ENCODE measurements at places on chromosomes 16 and 17.

- DNase-seq = peak; percentile 70
Observed at GRCh38 chr16:66899945-66900710, 18.6 kb downstream of the CDH16 start.

GRCh38 chr17:51651513-51652298, 391.4 kb downstream of the UTP18 start:
- DNase-seq = no peak

DNA sequence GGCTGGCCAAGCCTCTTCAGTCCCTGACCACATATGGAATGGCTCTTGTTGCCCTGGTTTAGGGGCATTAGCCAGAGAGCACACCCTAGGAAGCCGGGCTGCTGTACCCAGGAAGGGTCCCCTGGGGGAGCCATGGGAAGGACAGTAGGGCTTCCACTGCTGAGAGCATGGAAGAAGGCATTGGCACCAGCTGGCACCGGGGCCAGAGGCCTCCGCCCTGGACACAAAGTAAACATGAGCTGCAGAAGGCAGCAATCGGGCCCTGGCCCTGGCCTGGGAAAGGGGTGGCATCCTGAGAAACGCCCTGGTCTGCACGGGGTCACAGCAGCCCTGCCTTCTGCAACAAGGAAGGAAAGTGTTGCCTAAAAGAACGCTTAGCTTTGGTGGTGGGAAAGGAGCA, 49.4 kb downstream of the VAC14 start:
- DNase-seq = no peak

DNA sequence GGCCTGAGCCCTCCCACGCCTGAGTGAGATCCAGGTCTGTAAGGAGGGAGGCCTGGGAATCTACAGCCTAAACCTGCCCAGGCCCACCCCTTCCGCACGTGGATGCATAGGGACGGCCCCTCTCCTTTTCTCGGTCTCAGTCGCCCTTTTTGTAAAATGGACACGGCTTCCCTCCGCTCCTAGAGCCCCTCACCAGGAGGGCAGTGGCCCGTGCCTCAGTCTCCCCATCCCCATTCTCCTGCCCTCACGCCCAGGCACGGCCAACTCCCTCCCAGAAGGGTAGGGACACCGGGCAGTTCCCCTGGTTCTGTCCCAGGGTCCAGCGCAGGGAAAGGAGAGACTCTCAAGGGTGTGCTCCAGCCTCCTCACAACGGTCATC, 48.1 kb downstream of the WNT3 start:
- DNase-seq = no peak

- no peak for DNase-seq
Observed at GRCh38 chr17:69348429-69348828, 21.5 kb upstream of the ABCA5 start.

DNA sequence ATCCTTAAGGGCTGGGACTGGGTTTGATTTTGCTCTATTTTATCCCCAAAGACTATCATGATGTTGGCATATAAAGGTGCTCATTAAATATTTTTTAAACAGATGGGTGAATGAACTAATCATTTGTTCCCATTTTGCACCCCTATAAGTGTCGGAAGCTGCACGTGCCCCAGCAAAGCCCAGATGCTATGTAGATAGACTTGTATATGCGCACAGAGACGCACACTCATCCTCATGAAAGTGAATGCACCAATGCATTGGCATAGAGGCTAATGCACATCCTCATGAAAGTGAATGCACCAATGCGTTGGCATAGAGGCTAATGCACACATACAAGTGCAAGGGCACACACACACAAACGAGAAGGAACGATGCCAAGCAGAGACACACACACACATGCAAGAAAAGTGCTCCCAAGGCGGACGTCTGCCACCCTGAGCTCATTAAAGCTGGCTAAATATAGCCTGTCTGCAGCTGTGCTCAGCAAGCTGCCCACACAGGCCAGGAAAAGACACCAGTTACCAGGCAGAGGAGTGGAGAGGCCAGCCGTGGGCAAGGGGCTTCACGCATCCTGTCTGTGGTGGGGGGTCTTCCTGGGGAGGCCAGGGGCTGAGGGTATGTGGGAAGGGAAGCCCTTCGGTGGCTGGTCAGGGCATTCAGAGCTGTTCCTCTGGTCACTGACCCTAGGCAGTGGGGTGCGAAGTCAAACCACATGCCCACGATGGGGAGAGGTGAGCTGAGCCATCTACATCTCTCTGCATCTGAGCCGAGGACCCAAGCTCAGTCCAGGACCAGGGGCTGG, 52.6 kb downstream of the PIMREG start:
- DNase-seq = no peak

DNA sequence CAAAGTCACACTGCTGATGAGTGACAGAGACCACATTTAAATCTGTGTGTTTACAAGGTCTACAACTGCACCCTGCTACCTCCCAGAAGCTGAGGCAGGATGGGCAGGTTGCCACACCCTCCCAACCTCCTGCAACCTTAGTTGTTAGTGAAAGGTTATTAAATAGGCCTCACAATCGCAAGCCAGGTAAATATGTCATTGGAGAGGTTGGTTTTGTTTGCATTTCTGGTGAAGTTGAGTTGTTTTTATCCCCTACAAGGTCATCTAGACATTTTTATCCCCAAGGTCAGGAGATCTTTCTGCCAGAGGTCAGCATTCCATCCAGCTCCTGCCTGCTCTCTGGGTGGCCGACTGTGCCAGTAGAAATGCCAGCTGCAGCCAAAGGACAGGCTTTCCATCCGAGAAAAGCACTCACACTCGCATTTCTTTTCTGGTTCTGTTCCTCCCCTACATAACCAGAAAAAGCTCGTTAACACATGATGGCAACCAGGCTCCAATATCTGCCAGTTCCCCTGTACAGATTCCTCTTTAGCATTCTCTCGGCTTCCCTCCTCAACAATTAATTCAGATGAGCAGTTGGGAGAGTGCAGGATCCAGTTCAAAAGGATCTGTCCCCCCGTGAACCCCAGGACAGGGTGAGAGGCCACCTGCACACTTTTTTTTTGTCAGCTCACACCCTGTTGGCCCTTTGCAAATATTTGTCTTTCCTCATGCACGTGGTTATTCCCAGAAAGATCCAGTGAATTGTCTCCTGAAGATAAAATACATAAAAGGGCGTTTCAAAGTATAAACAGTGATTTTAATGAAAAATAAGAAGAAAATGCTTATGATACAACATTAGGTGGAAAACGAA, 562.8 kb downstream of the MAF start:
- DNase-seq = no peak

GRCh38 chr16:89261691-89262563, 44.4 kb downstream of the ZNF778 start:
- DNase-seq = no peak

DNA sequence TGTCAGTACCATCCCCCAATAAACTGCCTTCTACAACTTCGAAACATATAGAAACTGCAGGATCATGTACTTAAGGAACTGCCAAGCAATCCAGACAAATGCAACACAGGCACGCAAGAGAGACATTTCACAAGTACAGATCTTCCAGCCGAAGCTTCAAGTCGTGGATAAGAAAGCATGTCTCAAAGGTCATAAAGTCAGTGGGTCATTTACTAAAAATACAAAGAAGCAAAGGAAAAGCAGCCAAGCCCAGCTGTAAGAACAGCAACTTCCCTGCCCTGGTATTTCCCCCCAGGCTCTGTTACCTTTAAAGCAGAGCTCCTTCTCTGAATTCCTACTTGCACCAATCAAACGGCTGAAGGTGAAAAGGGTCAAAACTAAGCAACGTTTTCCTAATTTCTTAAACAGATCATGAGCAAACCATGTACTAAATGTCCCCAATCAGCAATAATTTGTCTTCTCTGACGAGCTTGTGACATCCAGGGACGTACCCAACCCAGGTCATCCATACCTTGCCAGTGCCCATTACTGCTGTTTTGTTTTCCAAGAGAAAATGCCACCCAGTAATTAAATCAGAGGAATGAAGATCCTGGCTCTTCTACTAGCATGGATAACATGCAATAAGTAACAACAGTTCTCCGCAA, 1.7 kb downstream of the AKTIP start:
- DNase-seq = peak; percentile 14

DNA sequence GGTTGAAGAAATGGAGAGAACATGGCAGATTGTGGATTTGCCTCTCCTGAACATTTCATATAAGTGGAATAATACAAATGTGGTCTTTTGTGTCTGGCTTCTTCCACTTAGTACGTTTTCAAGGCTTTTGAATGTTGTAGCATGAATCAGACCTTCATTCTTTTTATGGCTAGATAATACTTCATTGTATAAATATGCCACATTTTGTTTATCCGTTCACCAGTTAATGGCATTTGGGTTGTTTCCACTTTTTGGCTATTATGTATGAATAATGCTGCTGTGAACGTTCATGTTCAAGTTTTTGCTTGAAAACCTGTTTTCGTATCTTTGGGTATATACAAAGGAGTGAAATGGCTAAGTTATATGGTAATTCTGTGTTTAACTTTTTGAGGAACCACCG, 130.4 kb downstream of the TANC2 start:
- DNase-seq = no peak

- no peak for DNase-seq
Observed at GRCh38 chr16:12160249-12160648, 183.7 kb downstream of the SNX29 start.

DNA sequence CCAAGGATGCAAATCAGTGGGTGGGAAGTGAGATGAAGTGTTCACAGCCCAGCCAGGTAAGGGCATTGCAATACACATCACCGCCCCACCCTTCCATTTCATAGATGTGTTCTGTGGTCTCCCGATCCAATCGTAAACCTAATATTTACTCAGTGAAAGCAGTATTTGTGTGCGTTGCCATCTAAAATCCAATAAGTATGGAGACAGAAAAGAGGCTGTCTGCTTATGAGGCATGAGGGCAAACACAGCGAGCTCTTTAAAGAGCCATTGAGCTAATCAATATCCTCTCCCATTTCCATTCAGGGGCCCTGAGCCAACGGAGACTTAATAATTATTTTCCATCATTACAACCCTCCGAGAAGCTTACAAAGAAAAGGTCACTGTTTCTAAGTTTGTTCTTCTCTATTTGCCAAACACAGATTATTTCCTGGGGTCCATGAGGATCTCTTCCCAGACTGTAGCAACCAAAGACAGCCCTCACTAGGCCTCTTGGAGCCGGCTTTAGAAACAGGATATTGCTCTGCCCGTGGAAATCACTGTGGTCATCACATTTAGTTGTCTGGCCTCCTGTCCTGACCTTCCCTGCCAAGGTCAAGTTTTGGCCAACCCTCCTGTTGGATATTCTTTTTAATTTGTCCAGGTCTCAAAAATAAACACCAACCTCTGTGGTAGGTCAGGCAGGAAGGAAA, 120.1 kb downstream of the SLC39A11 start:
- no peak for DNase-seq

DNA sequence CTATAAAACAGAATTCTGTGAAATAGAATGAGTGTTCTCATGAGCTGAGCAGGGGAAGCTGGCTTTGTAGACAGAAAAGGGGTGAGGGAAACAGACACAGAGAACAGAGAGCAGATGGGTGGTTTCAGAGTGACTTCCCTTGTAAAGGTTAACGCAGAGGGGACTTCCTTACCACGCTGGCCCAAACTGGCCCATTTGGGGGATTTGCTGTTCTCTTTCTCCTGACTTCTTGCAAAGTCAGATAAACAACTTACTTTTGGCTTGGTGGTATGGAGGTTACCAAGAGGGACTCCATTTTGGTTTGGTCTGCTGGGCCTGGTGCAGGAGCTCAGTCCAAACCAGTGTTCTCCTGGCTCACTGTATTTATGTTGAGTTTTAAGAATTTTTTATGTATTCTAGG, 48.4 kb downstream of the SEC14L1 start:
- DNase-seq = no peak

DNA sequence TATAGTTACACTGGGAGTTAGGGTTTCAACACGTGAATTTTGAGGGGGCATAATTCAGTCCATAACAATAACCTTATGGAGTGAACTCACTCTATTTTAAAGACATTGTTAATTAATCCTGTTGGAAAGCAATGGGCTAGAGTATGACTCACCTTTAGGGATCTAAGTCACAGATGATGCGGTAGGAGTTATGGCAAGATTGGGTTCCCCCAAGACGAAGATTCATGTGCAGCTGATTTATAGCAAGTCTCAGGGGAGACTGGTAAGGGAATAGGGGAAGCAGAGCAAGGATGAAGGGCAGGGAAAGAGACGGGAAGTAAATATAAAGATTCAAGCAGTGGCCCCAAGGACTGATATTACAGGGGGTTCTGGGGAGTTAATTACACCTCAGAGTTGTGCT, 159.6 kb upstream of the DNAH9 start:
- no peak for DNase-seq

GRCh38 chr17:35865412-35866340, 3.0 kb downstream of the HEATR9 start:
- no peak for DNase-seq

- DNase-seq = no peak
Observed at GRCh38 chr16:22648141-22648540, 137.4 kb downstream of the NPIPB5 start.

GRCh38 chr17:49076573-49077384, 55.8 kb upstream of the B4GALNT2 start:
- no peak for DNase-seq

GRCh38 chr16:56226187-56226586, 34.9 kb downstream of the GNAO1 start:
- DNase-seq = no peak

DNA sequence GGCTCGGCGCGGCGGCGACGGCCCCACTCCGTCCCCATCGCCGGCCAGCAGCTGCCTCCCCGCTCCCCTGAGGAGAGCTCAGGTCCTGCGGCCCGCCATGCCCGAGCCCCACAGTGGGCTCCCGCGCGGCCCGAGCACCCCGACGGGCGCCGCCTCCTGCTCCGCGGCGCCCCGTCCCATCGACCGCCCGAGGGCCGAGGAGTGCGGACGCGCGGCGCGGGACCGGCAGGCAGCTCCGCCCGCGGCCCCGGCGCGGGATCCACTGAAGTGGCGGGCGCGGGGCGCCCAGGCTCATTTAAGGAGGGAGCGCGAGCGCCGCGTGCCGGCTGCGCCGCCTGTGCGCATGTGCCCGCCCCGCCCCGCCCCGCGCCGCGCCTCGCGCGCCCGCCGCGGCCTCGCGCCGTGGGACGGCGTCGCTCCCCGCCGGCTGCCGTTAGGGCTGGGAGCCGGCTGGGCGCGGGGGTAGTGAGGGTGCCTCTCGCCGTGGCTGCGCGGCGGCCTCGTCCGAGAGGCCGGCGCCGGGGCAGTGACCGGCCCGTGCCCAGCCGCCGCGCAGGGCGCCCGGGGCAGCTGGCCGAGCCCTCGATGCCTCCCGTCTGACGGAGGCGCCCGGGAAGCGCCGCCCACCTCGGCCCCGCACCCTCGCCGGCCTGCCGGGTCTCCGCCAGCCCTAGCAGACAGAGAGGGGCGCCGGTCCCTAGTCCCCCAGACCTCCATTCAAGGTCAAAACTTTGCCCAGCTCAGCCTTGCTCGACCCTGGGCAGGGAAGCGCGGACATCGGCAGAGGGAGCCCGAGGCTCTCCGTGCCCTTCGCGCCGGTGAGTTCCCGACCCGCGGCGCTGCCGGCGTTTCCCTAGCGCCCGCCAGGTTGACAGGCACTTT, at the start of gene NETO2:
TSS of gene NETO2 (minus strand) at position 269 of the 882 bp plus-strand sequence. CDS start 333 bp downstream, outside the sequence.
- peak; percentile 41 for DNase-seq

DNA sequence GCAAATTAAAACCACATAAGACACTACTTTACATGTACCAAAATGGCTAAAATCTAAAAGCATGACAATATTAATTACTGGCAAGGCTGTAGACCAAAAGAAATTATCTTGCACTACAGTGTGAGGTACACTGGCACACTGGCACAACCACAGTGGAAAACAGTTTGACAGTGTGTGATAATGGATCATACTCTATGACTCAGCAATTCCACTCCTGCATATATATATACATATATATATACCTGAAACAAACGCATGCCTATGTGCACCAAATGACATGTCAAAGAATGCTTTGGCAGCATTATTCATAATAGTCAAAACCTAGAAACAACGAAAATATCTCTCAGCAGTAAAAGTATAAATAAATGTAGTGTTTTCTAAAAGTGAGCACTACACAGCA, 4.6 kb upstream of the DYNLRB2 start:
- DNase-seq = no peak
